Activated CD8-positive, alpha-beta memory T cell treated with anti-CD3 and anti-CD28 coated beads for 4 hours (primary cell): ENCODE measurements at places on chromosomes 6 and 20.

- DNase-seq, result no peak
These were observed 51.5 kb upstream of the CAP2 start for GRCh38 chr6:17341891-17342290.

DNA sequence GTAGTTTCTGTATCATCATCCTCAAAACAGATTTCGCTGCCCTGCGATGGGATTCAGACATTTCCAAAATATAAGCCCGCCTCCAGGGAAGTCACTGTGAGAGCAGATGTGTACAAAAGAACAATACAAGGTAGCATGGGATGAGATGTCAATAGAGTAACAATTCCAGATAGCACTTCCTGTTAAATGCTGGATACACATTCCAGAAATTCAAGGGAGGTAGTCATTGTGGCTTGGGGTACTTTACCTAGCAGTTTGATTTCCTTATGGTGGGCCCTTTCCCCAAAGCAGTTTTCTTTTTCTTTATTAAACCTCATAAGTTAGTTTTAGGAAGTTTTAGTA, 2.5 kb downstream of the RNF217 start:
- DNase-seq, result no peak

DNA sequence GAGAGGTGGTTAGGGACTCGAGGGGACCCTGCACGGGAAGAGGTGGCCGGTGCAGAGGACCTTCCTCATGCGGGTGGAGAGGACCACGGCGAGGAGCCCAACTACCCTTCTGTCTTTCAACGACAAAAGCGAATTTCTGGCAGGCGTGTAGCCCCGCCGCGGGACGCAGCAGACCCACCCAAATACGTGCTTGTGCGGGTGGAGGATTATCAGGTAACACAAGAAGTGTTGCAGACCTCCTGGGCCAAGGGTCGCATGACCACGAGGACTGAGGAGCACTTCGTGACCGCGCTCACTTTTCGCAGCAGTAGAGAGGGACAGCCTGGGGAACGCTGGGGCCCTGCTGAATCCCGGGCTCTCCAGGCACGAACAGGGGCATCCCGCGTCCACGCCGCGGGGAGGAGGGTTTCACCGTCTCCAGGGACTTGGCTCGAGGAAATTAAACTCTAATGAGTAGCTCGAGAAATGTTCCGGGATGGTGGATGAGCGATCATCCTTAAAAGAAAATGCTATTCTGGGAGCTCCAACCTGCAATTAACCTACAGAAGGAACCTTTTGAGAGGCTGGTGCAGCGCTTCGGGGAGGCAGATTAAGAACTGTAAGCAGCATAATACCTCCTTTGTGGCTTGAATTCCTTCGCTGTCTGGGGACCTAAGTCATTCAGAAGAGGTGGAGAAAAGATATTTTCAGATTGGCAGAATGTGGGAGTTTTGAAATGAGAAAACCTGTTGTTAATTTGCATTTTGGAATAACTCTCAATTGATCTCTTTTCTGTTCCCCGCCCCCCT, 804 bp downstream of the C6orf141 start:
- DNase-seq, result no peak

DNA sequence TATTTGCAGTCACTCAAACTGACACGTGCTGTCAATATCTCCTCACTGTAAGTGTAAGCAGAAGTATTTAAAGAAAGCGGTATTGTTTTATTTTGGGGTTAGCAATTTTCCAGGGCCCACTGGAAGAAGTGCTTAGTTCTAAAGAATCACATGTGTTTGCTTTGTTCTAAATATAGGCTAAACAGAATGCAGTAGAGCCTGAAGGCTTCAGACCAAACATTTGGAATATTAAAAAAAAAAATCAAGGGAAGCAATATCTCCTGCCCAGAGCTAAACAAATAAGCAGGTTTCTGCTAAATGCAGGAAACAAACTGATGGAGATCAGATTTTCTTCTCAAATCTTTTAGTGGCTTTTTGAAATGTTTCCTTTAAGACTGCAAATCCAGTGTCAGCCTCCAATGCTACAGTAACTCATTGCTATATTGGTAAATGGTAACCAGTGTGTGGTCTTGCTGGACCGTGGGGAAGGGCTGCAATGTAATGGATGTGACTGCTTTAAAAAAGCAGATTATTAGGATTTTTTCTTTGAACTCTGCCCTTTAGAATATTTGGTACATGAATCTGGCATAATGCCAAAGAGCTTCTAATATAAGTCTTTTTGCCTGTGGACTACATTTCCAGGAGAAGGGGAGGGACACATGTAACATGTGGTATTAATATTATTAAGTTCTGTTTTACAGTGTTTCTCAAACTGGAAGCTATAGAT, 317.1 kb upstream of the FERMT1 start:
- DNase-seq, result no peak

- no peak for DNase-seq
These were observed 199.3 kb upstream of the SGK1 start for GRCh38 chr6:134517145-134517658.

GRCh38 chr6:35780719-35781118, at the start of gene CLPSL1:
TSS of gene CLPSL1 (plus strand) at chr6:35781019. CDS start at chr6:35781111, 92 bp downstream.
- no peak for DNase-seq

GRCh38 chr20:21391185-21391971, 5.9 kb downstream of the NKX2-4 start:
- DNase-seq, result no peak

GRCh38 chr20:63051911-63052310, 45.1 kb upstream of the BHLHE23 start:
- no peak for DNase-seq

- DNase-seq, result no peak
These were observed 15.6 kb downstream of the COMMD7 start for GRCh38 chr20:32727683-32728082.

GRCh38 chr20:60632391-60633262, 619.4 kb upstream of the CDH4 start:
- DNase-seq, result no peak
